ENCODE measurements at places on chromosomes 7 and 10.

DNA sequence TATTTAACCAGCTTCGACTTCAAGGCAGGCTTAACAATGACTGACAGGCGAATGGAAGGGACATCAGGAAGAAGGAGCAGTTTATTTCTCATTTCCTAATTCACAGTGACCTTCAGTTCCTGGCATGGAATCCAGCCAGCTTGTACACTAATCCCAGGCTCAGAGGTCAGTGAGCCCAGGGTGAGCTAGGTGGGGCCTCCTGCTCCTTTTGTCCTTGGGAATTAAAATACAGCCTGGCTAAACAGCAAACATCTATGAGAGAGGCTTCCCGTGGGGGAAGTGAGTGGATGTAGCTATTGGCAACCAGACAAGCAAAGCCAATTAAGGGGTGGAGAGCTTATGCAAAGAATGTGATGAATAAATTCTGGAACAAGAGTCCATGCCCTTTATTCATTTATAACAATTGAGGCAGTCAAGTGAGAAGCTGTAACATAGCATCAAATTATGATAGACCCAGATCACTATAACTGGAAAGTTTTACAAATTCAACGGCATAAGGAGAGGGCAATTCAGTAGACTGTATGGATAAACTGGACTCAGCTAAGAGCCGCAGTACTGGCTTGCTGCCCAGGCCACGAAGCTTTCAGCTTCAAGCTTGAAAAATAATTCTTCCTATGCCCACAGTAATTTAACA lies 57.1 kb downstream of the STK17A start:
- DNase-seq: peak; percentile 98

- DNase-seq: no peak
These were observed 165.3 kb downstream of the PTPRN2 start for GRCh38 chr7:158422196-158422886.

DNA sequence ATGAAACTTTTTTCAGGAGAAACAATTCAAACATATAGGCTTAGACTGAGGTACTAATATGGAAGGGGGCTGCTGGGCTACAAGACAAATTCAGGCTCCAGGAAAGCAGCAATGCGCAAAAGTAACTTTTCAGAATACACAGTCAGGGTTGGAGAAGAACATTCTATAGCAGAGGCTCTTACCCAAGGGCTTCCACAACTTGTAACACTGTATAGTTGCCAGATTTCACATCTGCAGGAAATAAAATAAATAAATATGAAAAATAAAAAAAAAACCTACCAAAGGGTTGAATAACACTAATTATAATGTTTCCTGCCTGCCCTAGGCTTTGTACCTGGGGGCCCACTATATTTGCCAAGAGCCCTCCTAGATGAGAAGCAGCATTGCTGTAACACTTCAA lies 14.3 kb downstream of the MMS19 start:
- DNase-seq: no peak

GRCh38 chr7:36085096-36085495 lies 68.0 kb upstream of the EEPD1 start:
- DNase-seq: no peak

DNA sequence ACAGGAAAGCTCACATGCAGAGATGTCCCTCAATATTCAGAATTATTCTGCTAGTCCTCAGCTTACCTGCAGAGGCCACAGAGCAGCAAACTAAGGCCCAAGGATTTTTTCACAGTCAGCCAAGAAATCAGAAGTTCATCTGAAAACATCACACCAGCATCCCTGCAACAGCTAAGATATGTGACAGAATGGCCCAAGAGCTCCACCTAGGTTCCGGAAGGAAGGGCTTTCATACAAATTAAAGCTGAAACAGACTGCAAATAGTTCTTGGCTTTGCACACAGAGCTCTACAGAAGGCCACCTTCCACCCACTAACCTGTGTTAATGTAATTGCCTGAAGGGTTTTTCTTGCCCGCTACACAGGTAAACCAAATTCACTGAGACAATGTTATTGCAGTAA lies 438.8 kb upstream of the C7orf33 start:
- no peak for DNase-seq

GRCh38 chr10:122464250-122464510 lies 2.8 kb downstream of the HTRA1 start:
- DNase-seq: no peak

GRCh38 chr10:62027841-62028501 lies 126.5 kb downstream of the ARID5B start:
- no peak for DNase-seq

- DNase-seq: no peak
These were observed 27.3 kb upstream of the CALD1 start for GRCh38 chr7:134752006-134752760.

DNA sequence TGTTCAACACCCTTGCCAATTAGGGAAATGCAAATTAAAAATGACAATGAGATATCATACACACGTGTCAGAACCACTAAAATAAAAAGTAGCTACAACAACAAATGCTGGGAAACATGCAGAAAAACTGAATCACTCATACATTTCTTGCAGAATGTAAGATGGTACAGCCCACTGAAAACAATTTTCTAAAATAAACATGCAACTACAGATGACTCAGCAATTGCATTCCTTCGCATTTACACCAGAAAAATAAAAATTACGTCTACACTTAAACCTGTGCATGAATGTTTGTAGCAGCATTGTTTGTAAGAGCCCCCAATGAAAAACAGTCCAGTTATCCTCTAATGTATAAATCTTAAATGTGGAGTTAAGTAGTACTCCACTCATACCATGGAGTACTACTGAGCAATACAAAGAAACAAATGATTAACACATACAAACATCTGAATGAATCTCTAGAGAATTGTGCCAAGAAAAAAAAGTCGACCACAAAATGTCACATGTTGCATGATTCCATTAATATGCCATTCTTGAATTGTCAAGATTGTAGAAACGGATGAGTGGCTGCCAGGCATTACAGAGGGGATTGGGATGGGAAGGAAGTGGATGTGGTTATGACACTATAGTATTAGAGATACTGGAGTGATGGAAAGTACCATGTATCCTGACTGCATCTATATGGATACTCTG lies 134.6 kb upstream of the NPSR1 start:
- DNase-seq: no peak

GRCh38 chr10:4981722-4982471 lies 18.7 kb downstream of the AKR1C1 start:
- DNase-seq: no peak

GRCh38 chr10:79079490-79080355 lies 11.0 kb downstream of the ZMIZ1 start:
- DNase-seq: no peak

DNA sequence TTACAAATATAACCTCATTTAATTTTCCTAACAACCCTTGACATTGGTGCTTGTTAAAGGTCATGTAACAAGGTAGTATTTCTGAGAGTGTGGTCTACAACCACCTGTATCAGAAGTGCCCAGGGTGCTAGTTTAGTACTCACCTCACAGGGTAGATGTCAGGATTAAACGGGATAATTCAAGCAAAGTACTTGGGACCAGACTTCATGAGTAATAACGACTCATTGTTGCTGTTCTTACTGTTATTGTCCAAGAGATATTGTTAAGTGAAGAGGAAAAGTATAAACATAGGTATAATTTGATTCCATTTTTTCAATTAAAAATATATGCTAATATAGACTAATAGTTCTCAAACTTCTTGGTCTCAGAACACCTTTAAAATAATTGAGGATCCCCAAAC lies 179.3 kb downstream of the WNT2 start:
- DNase-seq: no peak

- no peak for DNase-seq
These were observed 65.7 kb downstream of the NXPH1 start for GRCh38 chr7:8499128-8499527.

DNA sequence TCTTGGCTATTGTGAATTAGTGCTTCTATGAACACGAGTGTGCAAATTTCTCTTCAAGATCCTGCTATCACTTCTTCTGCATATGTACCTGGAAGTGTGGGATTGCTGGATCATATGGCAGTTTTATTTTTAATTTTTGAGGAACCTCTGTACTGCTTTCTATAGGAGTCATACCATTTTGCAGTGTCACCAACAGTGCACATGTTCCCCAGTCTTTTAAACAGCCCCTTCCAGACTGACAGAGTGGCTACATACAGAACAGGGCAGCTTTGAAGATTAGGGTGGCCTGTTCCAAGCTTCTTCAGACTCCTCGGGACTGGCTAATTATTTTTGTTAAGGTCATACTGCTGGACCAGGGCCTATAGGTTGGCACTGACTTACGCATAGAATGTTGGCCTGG lies 82.9 kb downstream of the AUTS2 start:
- no peak for DNase-seq

DNA sequence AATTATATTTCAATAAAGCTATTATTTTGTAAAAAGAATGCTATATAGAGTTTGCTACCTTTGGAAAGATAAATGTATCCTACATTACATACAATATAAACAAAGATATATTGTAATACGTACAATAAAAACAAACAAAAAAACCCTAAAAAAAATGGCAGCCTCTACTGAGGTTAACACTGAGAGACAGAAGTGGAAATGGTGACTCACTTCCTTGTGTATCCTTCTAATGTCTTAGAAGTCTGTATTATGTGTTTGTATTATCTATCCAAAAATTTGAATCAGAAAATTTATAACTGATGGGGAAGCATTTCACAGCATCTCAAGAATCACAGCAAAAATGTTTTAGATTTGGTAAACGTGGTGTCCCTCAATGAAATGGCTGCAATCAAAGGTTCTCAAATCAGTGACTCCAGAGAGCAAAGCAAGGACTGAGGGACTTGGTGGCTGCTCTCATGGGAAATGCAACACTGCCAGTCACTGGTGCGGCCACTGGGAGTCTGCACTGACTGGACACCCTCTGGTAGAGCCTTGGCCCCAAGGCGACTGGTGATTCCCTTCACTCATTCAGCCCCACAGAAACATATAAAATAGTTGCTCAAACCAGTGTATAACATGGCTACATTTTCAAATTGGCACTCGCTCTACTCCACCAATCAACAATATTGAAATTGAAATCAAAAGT lies 53.8 kb downstream of the PANK1 start:
- DNase-seq: no peak

- no peak for DNase-seq
These were observed 134.7 kb upstream of the GALNT17 start for GRCh38 chr7:70997261-70997660.

DNA sequence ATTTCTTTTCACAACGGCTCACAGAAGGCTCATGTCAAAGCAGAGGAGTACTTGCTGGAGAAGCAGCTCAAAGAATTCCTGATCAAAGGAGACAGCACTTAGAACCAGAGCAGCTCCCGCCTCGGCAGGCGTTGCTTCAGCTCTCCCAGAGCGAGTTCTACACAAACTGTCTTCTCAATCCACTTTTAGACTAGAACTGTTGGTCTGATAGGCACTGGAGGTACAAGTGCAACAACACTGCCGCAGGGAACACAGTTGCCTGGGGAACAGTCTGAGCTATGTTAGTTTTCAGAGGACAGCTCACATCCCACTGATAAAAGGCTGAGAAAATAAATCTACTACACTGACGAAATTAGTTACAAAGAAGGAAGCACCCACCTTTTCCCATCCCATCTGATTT lies 35.4 kb downstream of the CYTH3 start:
- DNase-seq: no peak

DNA sequence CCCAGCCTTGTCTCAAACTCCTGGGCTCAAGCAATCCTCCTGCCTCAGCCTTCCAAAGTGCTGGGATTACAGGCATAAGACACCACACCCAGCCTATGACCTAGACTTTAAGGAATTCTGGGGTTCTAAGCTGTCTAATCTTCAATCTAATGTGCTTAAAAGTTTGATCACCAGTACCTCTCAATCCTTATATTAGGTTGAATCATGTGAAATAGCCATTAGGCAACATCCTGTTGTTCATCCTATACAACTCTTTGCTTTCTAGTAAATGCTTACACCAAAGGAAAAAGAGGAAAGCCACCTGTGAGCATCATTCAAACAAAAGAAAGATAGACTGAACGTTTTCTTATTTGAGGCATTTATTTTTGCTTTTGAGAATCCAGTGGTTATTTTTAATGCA lies 56.0 kb downstream of the ATOH7 start:
- DNase-seq: no peak

GRCh38 chr7:46349490-46349889 lies 428.4 kb upstream of the IGFBP3 start:
- no peak for DNase-seq

- DNase-seq: peak; percentile 1
These were observed 1.6 kb downstream of the BAMBI start for GRCh38 chr10:28678687-28679457.

DNA sequence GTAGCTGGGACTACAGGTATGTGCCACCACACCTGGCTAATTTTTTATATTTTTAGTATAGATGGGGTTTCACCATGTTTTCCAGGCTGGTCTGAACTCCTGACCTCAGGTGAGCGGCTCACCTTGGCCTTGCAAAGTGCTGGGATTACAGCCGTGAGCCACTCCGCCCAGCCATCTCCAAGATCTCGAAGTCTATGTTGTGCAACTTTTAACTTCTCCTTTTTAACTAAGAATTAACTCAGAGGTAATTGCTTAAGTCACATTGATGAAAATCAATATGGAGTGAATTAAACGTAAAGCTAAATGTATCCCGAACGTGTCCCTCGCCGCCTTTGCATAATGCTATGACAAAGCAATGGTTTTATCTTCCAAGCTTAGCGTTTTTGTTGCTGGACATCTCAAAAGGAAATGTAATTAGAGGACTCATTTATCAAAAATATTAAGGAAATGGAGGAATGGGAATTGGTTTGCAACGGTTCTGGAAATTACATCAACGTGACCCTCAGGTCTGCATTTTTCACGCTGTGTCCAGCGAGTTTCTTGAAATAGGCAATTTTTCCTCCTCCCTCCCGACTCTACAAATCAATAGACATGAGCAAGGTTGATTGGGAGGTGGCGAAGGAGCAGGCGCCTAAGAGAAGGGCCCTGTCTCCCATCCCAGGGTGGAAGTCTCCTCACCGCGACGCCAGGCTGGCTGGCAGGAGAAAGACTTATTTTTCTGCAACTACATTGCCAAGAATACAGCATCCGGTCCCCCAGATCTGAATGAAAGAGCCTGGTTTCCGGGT lies 89.8 kb downstream of the TMEM130 start:
- no peak for DNase-seq

- DNase-seq: no peak
These were observed 68.3 kb downstream of the MLLT10 start for GRCh38 chr10:21602313-21602712.

DNA sequence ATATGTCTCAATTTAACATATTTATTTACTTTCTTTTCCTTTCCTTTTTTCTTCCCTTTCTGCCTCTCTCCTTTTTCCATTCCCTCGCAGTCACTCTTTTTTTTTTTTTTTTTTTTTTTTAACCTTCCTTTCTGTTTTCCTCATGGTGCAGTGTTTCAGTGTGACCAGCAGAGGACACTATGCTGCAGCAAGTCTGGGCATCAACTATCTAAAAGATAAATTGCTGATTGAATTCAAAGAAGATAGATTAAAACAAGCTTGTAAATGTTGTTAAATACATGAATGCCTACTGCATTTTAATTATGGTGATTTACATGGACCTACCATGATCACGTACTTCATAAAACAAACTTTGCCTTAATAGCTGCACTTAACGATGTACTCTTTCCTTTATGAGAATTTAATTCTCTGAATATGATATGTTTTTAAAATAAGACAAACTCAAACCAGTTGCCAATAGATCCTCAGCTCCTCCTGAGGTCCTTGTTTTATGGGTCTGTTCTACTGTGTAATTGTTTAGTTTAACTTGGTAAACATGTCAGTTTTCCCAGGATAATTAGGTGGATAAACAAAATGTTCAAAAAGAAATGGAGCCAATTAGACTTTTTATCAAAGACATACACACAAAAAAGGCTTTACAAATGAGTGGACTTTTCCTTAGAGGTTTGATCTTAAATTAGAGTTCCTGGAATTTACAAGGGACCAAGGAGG lies 101.0 kb upstream of the AGR3 start:
- DNase-seq: peak; percentile 37

Measured in DMS79 treated with DMSO at 0.1 percent for 48 hours (cell line).